ENCODE measurements at places on chromosomes 6 and 20.

- no peak for DNase-seq
Measured at GRCh38 chr6:83341765-83342164, 89.1 kb downstream of the ME1 start.

DNA sequence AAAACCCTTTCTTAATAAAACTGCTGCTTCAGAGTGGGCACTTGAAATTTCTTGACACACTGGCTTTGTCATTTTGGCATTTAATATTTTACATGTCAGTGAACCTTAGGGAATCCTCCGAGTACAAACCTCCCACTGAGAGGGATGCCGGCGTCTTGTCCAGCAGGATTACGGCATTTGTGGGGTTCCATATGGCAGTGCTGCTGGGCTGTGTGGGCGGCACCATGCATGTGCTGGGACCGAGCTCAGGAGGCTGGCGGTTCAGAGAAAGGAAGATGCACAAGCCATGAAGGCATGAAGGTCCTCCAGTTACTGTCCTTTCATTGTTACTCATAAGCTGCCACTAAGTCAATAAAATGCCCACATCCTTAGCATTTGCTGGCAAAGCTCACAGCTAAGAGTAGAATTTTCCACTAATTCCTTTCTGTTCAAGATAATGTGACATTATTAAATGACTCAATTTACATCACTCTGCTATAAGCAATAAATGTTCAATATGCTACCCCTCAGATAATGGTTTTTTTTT is 61.4 kb downstream of the LY86 start:
- DNase-seq, result no peak

- no peak for DNase-seq
Measured at GRCh38 chr6:20246125-20246524, 33.9 kb upstream of the MBOAT1 start.

DNA sequence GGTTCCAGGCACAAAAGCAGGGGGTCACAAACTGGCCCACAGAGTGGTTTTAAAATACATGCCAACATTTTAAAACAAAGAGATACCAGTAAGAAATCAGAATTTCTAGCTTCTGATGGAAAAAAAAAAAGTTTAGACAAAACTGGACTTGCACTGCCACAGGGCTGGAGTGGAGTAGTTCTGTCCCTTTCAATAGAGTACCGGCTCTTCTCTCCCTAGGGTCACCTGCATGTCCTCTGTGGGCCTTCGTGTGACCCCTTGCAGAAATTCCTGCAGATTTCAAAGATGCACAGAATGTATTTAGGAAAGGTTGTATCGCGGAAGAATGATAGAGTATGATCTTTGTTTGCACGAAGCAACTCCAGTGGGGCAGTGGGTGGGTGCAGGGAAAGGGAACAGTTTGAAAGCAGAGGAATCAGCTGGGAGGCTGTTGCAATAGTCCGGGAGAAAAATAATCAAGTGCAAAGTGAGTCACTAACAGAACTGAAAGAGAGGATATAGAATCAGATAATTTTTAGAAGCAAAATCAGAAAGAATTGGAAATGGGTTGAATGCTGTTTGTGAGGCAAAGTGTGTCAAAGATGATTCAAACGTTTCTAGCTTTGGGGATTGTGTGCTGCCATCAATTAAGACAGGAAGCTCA is 97.3 kb upstream of the STXBP5 start:
- no peak for DNase-seq

- DNase-seq, result no peak
Measured at GRCh38 chr6:75524322-75524972, 30.8 kb upstream of the FILIP1 start.

DNA sequence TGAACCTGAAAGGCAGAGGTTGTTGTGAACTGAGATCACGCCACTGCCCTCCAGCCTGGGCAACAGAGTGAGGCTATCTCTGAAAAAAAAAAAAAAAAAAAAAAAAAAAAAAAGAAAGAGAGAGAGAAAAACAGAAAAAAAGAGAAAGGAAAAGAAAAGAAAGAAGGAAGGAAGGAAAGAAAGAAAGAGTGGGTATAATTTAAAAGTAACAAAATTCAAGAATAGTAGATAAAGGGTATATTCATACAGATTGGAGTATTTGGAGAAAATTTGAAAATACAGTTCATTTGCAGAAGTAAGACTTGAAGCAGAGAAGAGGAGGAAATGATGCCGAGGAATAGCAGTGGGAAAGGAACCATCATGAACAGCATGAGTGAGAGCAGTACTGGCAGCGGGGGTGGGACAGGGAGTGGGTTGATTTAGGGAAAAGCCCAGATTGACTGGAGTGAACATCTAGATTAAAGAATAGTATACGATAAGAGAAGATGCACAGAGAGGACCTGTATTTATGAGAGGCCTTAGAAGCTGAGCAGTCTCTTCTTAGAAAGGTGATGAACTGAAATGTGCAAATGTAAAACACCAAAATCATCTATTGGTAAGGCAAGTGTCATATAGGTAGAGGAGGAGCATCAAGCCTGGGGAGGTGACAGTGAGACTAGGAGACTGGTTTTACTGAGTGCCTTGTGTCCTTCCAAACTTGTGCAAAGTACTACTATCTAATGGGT is 17.8 kb upstream of the HLA-DRB1 start:
- DNase-seq, result no peak

DNA sequence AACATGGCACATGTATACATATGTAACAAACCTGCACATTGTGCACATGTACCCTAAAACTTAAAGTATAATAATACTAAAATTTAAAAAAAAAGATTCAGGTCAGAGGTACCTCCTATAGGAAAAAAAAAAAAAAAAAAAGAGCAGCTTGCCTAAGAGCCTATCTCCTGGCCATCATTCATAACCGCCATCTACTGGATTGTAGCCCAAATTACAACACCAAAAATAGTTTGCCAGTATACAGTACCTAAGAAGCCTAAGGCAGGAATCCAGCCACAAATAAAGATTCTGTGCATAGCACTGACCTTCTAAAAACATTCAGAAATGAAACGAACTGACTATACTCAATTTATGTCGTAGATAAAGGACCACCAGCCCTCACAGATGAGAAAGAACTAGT is 438.4 kb upstream of the ADGRB3 start:
- DNase-seq, result no peak

DNA sequence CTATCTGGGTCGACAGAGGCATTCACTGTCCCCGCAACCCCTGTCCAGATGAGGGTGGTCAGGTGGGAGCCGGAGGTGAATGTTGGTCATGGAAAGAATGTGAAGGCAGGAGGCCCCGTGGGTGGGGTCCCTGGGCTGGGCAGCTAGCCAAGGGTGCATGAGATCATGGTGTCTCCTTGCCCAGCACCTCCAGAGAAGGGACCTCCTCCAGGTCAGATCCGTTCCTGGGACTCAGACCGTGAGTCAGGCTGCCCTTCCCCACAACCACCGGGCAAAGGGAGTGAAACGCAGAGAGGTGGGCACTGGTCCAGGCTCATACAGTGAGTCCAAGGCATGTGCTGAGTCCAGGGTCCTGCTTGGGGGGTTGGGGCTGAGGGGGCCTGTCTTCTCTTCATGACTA is 3.5 kb downstream of the FOXS1 start:
- no peak for DNase-seq

DNA sequence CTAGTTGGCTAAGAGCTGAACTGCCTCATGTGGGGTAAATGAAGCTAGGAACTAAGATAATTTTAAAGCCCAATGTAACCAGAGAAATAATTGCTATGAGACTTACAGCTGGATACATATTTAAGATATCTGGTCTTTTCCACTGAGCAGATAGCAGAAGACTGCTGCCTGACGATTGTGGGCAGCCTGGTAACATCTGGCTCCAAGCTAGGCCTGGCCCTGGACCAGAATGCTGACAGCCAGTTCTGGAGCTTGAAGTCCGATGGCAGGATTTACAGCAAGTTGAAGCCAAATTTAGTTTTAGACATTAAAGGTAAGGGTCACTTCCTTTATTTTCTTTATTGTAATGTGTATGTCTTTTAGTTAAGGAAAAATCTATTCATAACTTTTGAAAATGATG is 65.7 kb downstream of the RTN4IP1 start:
- DNase-seq, result no peak

DNA sequence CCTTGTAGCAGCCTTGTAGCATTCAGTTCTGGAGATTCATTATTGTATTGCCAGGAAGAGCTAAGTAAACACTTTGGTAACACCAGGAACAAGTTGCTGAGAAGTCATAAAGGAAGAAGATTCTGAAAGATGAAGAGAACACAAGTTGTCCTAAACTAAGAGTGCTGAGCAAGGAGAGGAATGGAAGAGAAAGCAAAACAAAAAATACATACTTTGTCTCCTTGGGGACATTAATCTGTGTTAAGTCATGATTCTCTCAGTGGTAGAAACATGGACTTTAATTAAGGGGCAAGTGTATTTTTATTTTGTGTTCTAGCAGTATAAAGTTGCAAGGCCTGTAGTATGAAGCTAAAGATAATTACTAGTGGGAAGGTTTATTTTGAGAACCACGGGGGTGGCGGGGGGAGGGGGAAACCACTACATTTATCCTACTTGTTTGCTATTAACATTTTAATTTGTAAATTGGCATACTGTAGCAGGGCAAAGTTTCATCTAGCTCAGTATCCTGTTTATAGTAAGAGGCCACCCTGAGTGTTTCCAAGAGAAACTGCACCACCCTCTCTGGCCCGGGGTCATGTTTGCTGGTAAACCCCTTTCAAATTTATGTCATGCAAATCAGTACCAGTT is 463.0 kb downstream of the CDKAL1 start:
- DNase-seq, result no peak

GRCh38 chr20:52941808-52942207 is 30.4 kb upstream of the TSHZ2 start:
- no peak for DNase-seq

- DNase-seq, result no peak
Measured at GRCh38 chr6:127118298-127119101, at the start of gene RSPO3. RSPO3 (plus strand) TSS chr6:127118671; CDS start chr6:127119193, 522 bp downstream.

DNA sequence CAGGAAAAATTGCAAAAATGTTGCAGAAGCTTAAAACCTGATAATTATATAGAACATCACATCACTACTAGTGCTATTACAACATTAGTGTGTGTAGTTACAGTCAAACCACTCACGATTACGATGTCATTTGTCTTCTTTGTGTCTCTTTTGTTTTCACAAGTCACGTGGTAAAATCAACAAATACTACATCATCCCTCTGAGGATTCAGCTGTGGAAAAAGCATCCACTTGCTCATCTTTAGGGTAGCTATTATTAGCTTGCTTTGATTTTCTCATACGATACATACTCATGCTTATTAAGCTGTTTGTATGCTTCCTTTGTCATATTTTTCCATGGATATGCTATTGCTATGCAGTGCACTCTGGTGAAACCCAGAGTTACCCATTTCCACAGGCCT is 22.2 kb upstream of the ATXN1 start:
- DNase-seq, result no peak

- no peak for DNase-seq
Measured at GRCh38 chr6:143498428-143498827, 13.1 kb downstream of the FUCA2 start.

DNA sequence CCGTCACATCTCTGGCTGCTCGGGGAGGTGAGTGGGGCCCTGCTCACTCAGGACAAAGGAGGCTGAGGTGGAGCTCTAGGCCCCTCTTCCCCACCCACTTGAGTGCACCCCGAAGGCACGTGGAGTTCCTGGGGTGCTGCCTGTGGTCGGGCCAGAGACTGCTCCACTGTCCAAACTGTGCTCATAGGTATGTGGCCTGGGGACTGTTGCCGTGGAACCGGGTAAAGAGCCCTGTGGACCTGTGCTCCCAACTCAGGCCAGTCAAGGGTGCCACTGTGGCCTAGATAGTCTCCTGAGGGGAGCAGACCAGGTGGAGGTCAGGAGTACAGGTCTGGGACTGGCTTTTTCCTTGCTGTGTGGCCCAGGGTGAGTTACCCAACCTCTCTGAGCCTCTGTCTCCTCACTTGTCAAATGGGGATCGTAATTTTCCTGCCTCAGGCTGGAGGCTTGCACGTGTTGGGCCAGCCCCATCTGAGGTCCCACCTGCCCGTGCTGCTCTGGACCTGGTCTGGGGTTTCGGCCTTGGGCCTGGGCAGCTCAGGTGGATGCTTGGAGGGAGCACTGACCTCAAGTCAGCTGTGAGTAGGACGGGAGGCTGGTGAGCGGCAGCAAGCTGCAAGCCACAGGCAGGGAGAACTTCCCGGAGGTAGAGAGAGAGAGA is 12.4 kb upstream of the NPBWR2 start:
- no peak for DNase-seq

GRCh38 chr6:166715992-166716391 is 88.9 kb upstream of the RPS6KA2 start:
- DNase-seq, result no peak

DNA sequence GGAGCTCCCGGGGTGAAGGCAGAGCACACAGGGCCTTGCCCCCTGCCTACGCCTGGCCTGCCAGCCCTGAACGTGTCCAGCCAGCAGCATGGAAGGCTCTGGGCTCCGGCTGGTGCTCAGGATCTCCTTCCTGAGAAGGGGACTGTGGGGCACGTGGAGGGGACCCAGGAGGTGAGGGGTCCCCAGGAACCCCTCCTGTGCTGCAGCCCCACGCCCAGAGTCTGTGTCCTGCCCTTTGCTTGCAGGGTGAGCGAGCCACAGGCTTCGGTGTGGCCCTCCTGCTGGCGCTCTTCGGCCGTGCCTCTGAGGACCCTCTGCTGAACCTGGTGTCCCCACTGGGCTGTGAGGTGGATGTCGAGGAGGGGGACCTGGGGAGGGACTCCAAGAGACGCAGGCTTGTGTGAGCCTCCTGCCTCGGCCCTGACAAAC is 22.3 kb downstream of the NPEPL1 start:
- no peak for DNase-seq

DNA sequence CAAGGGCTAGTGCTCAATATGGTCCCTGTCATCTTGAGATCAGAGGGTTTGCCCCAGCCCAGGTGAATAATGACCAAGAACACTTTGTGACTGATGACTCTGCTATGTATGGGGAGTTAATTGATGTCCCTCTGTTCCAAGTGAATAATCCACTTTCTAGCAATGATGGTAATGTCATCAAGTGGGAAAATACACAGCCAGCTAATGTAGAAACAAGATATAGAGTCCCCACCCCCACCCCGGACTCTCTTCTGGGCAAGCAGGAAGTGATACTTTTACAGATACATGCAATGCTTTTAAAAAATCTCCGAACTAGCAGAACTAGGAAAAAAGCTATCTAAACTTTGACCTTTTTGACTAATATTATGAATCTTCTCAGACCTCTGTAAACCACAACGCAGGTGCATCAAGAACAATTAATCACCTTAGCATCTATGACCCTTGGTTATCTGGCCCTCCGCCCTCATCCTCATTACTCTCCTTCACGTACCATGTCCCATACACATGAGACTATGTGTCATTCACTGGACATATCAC is 30.5 kb downstream of the CNR1 start:
- no peak for DNase-seq

DNA sequence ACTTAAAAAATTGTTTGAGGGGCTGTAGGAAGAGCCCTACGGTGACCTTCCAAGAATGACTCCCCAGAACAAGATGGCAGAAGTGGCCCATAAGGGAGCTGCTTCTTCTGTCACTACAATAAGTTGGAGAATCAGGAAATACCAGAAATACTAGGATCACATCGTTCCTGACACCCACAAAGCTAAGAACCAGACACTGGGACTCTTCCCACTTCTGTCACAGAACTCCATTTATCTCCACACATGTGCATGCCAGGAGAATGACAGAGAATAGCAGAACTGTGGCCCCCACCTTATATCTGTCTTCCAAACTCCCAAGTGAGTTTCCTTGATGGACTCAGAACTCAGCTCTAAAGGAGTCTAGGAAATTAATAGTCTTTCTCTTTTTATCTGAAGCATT is 54.6 kb upstream of the UBR2 start:
- DNase-seq, result no peak

Measured in stimulated activated CD4-positive, alpha-beta T cell treated with anti-CD3 and anti-CD28 coated beads, Interleukin-1b, Interleukin-23, amount 100 ng/mL, for 4 hours (primary cell).